CD8-positive, alpha-beta memory T cell (primary cell): ENCODE measurements at places on chromosomes 4 and X. TPM values are rescaled to one million over a fixed set of nuclear protein-coding genes. Genes with fewer than 3 reads are reported as not detected.

DNA sequence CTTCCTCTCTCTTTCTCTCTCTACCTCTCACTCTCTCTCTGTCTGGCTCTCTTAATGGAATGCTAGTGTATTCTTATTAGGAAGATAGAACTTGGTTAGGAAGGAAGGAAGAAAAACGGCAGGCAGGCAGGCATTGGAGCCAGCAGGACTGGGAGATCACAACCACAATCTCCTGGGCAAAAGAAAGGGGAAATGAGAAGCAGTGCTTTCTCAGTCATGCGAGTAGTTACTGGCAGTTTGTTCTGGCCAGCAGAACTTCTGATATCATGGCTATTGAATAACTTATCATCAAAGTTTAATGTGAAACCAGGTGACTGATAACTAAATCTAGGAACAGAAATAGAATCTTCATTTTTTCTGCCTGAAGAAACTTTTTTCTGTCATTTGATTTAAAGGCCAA is 60.9 kb upstream of the PAGE1 start:
- DNase-seq, result no peak

The CYTL1 gene
- not detected for total RNA-seq

The PFKFB1 gene
- 0.69 TPM for total RNA-seq

The VSIG4 gene
- total RNA-seq, result 0.68 TPM

DNA sequence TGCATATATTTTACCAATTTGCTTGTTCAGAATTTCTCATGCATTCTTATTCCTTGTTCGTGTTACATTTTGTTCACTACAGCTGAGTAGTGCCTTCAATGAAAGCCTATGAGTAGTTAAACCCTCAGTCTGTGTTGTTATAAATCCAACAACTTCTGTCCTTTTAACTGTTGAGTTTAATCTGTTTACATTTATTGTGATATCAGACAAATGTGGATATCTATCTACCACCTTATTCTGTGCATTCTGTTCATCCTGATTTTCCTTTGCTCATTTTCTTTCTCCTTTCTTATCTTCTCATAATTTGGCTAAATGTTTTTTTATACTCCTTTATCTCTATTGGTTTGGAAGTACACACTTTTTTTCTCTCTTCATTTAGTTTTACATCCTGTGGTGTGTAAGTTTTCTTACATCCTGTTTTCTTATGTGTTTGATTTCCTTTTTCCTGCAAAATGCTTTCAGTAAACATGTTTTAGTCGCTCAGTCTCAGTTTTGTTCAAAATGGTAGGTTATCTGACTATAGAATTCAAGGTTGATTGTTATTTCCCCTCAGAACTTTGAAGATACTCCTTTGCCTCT is 54.2 kb downstream of the CASP6 start:
- peak; percentile 55 for DNase-seq

DNA sequence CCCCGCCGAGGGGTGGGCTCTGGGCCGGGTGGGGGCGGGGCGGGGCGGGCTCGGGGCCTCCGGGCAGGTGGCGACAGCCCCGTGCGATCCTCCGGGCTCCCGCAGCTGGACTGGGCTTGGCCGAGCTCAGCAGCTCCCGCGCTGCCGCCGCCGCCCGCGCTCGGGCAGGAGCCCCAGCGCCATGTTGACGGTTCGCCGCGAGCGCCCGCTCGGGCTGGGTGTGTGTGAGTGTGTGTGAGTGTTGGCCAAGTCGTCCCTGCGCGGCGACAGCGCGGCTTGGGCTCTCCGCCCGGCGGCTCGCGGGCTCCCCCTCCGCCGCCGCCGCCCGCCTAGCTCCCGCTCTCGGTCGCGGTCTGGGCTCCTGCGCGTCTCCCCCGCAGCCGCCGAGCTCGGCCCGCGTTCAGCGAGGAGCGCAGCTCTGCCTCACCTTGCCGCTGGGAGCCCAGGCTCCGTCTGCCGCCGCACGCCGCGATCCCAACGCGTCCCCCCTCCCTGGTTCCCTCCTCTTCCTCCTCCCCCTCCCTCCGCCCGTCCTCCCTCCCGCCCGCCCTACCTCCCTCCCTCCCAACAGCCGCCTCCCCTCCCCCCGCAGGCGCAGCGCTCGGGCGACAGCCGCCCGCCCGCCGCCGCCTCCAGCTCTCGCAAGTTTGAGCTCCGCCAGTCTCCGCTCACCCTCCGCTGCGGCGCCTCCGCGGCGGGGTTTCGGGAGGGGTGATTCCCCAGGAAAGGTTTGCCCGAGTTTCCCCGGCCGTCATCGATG is at the start of gene BCOR:
BCOR (minus strand) TSS at position 455 of the 760 bp plus-strand sequence. CDS start 20,029 bp downstream, outside the sequence.
- DNase-seq, result peak; percentile 85

DNA sequence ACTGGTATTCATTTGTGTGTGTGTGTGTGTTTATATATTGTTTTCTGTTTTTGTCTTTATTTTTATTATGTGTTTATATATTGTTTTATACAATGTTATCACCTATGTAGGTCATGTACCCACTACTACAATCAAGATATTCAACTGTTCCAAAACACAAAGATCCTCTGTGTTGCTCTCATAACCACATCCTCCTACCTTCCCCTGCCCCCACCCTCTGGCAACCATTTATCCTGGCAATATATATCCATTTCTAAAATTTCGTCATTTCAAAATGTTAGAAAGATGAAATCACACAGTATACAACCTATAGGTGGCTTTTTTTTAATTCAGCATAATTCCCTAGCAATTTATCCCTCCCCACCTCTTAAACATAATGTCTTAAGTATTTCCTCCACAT is 18.8 kb upstream of the RPL34 start:
- no peak for DNase-seq

DNA sequence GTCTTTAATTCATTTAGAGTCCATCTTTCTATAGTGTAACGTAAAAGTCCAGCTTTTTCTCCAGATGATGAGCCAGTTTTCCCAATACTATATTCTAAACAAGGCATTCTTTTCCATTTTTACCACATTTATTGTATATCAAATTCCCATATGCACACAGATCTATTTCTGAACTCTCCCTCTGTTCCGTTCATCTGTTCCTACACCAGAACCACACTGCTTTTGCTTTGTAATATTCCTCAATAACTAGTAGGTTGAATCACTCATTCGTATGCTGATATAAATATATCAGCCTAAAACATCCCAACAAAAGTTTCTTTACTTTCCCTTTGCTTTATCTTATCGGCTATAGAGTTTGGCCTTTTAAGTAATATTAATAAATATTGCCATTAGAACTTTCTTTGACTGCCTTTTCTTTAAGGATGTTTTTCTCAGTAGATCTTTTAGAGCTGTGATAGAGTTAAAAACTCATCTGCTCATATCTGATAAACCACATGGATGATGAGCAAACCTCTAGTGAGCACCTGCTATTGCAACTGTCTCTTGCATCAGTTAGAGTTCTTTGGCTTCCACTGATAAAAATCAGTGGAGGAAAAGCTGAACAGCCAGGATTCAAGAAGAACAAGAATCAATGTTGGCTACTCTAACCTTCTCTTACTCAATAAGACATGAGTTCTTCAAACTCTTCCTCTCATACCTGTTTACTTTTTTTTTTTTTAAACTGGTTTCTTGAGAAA is 13.1 kb upstream of the RPL34 start:
- no peak for DNase-seq

The KCTD8 gene
- total RNA-seq, result not detected

DNA sequence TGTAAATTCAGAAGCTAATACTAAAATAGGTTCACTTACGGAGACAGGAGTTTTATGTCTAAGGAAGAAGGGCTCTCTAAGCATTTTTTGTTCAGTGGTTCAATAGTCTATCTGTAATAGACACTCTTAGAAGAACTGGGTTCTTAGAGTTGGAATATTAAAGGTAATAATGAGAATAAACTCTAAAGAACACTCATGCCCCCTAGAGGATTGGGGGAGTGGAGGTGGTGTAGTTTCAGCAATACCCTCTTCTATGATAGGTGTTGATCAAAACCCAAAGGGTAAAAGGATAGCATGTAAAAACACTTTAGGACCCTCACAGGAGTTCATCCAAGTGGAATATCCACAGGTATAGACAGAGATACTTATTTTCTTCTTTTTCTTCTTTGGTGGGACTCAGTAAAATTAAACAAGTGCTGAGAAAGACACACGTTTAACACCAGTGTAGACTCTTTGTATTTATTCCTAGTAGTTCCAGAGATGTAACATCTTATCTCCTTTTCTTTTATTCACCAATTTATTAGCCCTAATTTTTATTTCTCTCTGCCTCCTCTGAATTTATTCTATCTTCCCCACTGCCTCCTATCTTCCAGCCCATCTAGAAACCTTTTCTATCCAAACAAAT is 25.7 kb upstream of the MND1 start:
- peak; percentile 12 for DNase-seq

GRCh38 chr4:35934320-35934981 is 309.9 kb downstream of the ARAP2 start:
- DNase-seq, result no peak

The GAGE2A gene
- total RNA-seq, result not detected

DNA sequence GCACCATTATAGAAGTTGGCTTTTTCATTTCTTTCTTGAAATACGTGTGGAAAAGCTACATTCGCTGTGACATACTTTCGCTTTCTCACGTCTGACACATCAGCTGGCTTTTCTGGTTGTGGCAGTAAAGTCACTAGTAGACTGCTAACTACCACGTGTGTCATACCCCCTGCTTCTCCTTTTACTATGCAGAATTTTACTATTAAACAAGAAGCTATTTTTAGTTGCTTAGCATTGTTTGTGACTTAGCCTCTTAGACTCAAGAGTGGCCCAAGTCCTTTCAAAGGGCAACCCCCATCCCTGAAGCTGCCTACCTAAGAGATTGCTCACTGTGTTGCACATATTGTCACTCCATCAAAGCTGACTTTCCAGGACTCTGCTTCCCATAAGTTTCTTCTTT is 2.1 kb upstream of the IL2 start:
- DNase-seq, result peak; percentile 41

GRCh38 chr4:188439641-188440311 is 300.5 kb downstream of the TRIML1 start:
- DNase-seq, result no peak

GRCh38 chr4:185592845-185593488 is 57.7 kb upstream of the PDLIM3 start:
- no peak for DNase-seq

- no peak for DNase-seq
These were observed 575.9 kb downstream of the MID1IP1 start for GRCh38 chrX:39377157-39377556.

DNA sequence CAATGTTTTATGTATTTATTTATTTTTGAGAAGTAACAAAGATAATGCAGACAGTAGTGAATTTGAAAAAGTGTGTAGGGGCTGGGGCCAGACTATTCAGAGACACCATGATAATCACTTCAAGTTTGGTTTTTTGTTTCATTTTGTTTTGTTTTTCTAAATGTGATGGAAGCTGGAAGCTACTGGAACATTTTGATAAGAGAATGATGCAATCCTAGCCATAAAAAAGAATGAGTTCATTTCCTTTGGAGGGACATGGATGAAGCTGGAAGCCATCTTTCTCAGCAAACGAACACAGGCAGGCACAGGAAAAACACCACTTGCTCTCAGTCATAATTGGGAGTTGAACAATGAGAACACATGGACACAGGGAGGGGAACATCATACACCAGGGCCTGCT is 706.6 kb upstream of the EPHA5 start:
- no peak for DNase-seq

DNA sequence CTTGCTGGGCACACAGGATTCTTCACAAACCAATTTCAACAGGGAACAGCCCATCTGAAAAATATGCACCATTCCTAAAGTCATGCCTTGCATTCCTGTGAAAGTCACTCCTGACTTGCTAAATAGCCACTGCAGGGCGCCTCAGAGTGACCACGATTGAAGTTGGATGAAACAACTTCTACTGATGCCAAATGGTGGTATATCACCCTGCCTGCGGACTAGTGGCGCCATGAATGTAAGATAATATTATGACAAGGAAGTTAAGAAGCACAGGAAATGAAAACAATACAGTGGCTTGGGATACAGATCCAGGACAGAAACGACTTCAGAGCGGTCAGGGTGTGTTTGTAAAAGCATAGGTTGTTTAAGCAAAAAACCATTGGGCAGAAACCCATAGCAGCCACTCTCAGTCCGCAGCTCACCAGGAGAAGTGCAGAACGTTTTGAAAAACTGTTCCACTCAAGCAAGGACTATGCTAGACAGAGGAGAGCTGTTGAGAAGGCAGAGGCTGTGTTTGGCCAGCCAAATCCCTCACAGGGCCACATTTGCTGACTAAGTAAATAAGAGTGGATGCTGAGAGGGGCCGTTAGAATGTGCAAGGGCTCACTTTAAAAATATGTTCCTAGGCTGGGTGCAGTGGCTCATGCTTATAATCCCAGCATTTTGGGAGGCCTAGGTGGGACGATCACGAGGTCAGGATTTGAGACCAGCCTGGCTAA is 250.4 kb downstream of the PTTG2 start:
- no peak for DNase-seq

GRCh38 chr4:3031357-3032082 is 42.8 kb downstream of the HTT-AS start:
- no peak for DNase-seq

GRCh38 chr4:125517831-125518230 is 203.1 kb downstream of the FAT4 start:
- DNase-seq, result no peak
